ENCODE measurements at places on chromosomes 4 and X. TPM values are rescaled to one million over a fixed set of nuclear protein-coding genes. Genes with fewer than 3 reads are reported as not detected.

Gene VMA21
- 43.0 TPM for total RNA-seq

- H3K27me3 ChIP-seq, result no peaks in the 10 kb centered on the region
- H3K4me1 ChIP-seq, result peaks cover 22% of the 10 kb centered on the region
- H3K36me3 ChIP-seq, result no peaks in the 10 kb centered on the region
- no peak for DNase-seq
- no peak overlapping the region for H3K4me3 ChIP-seq
These were observed 8.3 kb downstream of the GPR82 start for GRCh38 chrX:41732260-41732659.

Gene GABRA4
- total RNA-seq, result not detected

GRCh38 chr4:37836838-37837440 is 10.5 kb downstream of the PGM2 start:
- peaks cover 54% of the 10 kb centered on the region for H3K36me3 ChIP-seq
- no peaks in the 10 kb centered on the region for H3K27me3 ChIP-seq
- H3K27ac ChIP-seq, result peak overlapping the region; percentile 17
- no peak overlapping the region for H3K4me3 ChIP-seq
- H3K4me1 ChIP-seq, result peaks cover 33% of the 10 kb centered on the region
- DNase-seq, result no peak

- H3K27me3 ChIP-seq, result peaks cover 2% of the 10 kb centered on the region
- no peak for DNase-seq
- no peak overlapping the region for H3K27ac ChIP-seq
- no peaks in the 10 kb centered on the region for H3K36me3 ChIP-seq
- no peaks in the 10 kb centered on the region for H3K4me1 ChIP-seq
- no peak overlapping the region for H3K4me3 ChIP-seq
These were observed 13.6 kb upstream of the FREM3 start for GRCh38 chr4:143713955-143714625.

DNA sequence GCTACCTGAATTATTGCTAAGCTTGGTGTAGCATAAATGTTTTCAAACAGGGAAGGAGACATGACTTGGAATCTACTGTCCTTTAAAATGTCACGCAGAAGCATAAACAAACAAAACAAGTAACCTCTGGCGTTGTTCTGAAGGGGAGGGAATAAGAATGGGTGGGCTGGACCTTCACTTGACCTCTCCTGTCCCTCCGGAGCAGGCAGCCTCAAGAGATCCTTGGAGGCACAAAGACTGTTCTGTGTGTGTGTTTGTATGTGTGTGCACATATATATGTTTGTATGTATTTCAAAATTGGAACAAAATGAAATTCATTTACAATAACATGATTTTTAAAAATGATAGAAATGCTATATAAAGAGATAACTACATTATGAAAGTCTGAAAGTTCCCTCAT is 91.3 kb upstream of the DCLK2 start:
- H3K36me3 ChIP-seq, result no peaks in the 10 kb centered on the region
- H3K27ac ChIP-seq, result no peak overlapping the region
- no peak for DNase-seq
- H3K4me3 ChIP-seq, result no peak overlapping the region

GRCh38 chr4:123338715-123339114 is 57.9 kb upstream of the SPRY1 start:
- H3K36me3 ChIP-seq, result no peaks in the 10 kb centered on the region
- no peak overlapping the region for H3K4me3 ChIP-seq
- no peak for DNase-seq
- H3K27ac ChIP-seq, result no peak overlapping the region
- H3K27me3 ChIP-seq, result peaks cover 11% of the 10 kb centered on the region

GRCh38 chrX:153454901-153455550 is 9.2 kb upstream of the TREX2 start:
- no peaks in the 10 kb centered on the region for H3K4me1 ChIP-seq
- H3K27me3 ChIP-seq, result no peaks in the 10 kb centered on the region
- peaks cover 16% of the 10 kb centered on the region for H3K36me3 ChIP-seq
- DNase-seq, result no peak
- no peak overlapping the region for H3K27ac ChIP-seq

Gene CSAG1
- not detected for total RNA-seq

DNA sequence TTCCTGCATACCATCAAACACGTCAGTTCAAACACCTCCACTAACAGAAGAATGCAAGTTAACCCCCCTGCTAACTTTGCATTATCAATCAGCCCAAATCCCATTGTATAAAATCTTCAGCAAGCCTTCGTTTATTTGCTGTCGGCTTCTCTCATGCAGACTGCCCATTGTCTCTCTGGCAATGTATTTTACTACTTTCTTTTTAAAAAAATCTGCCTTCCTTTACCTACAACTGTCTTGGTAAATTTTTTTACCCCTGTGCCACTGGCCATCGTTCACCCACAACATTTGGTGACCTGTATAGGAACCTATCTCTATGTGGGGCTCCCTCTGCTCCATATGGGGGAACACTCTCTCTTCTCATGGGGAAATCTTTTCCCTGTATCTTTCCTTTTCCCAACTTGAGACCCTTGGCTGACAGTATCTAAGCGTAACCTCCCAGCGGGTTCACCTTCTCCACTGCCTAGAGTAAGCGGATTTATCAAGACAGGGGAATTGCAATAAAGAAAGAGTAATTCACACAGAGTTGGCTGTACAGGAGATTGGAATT is 244.6 kb downstream of the CPXCR1 start:
- no peak overlapping the region for H3K27ac ChIP-seq
- no peaks in the 10 kb centered on the region for H3K36me3 ChIP-seq
- H3K4me3 ChIP-seq, result no peak overlapping the region
- no peak for DNase-seq
- H3K4me1 ChIP-seq, result no peaks in the 10 kb centered on the region
- H3K27me3 ChIP-seq, result no peaks in the 10 kb centered on the region

DNA sequence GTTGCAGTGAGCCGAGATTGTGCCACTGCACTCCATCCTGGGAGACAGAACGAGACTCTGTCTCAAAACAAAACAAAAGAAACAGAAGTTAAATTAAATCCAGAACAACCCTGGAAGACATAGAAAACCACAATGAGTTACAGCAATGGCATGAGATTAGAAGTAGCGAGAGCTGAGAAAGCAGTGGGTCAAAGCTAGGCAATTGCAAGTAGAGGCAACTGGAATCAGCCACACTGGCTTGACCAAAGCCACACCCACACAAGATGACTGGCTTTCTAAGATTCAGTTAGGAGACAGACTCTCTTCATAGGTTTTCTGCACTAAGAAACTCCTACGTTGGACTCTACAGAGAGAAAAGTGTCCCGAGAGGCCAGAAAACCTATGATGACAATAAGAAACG is 443.0 kb downstream of the GPM6A start:
- no peak overlapping the region for H3K27ac ChIP-seq
- no peak for DNase-seq
- H3K36me3 ChIP-seq, result no peaks in the 10 kb centered on the region
- H3K4me3 ChIP-seq, result no peak overlapping the region

Gene RBPJ
- total RNA-seq, result 180 TPM

Gene LRRC66
- total RNA-seq, result 0.16 TPM

DNA sequence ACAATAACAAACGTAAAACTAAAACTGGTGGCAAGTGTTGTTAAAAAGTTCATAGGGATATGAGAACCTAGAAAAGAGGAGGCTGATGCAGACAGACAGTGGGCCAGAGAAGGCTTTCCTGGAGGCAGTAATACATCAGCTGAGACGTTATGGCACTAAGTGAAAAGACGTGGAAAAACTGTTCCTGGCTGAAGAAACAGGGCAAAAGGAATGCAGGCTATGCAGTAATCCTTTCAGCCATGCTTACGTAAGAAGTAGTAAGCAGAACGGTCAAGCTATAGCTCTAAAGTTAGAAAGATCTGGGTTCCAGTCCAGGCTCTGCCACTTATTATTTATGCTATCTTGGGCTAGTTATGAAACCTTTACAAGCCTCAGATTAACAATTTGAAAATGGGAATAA is 6.4 kb downstream of the LAMTOR3 start:
- peaks cover 24% of the 10 kb centered on the region for H3K4me1 ChIP-seq
- H3K27me3 ChIP-seq, result no peaks in the 10 kb centered on the region
- H3K27ac ChIP-seq, result no peak overlapping the region
- no peak for DNase-seq
- no peak overlapping the region for H3K4me3 ChIP-seq

- no peaks in the 10 kb centered on the region for H3K27me3 ChIP-seq
- H3K36me3 ChIP-seq, result no peaks in the 10 kb centered on the region
- no peak for DNase-seq
- H3K4me3 ChIP-seq, result no peak overlapping the region
These were observed 16.0 kb upstream of the MID1 start for GRCh38 chrX:10636337-10636736.

DNA sequence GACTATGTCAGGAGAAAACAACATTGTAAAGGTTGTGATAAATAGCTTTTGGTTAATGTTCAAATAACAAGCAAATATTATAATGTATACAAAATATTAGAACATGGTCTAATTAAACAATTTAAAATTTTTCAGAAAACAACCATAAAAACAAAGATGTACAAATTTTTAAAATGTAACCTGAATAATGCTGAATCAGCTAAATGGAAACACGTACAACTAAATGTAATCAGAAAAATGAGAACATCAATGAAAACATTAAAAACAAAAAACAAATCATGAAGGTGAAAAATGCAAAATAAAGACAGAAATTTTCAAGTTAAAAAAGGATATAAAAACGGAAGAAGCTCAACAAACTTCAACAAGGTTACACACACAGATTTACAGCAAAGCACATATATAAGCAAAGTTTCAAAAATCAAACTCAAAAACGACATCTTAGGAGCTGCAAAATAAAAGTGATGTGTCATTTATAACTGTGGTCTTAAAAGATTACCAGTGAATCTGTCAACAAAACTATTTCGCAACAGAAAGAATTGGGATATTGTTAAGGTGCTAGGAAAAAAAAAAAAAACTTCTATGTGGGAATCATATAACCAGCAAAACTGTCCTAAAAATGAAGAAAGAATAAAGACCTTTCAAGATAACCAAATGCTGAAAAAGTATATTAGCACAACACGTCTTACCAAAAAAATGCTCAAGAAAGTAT is 31.8 kb downstream of the ZNF732 start:
- no peaks in the 10 kb centered on the region for H3K27me3 ChIP-seq
- no peak overlapping the region for H3K27ac ChIP-seq
- no peak for DNase-seq

Gene BMP3
- total RNA-seq, result not detected

- H3K27ac ChIP-seq, result peak overlapping the region; percentile 78
- peaks cover 46% of the 10 kb centered on the region for H3K4me1 ChIP-seq
- H3K36me3 ChIP-seq, result no peaks in the 10 kb centered on the region
- DNase-seq, result peak; percentile 56
- H3K4me3 ChIP-seq, result peak overlapping the region; percentile 75
- peaks cover 4% of the 10 kb centered on the region for H3K27me3 ChIP-seq
These were observed 768 bp downstream of the MID2 start for GRCh38 chrX:107826238-107827029.

Gene CXorf51B
- total RNA-seq, result not detected

DNA sequence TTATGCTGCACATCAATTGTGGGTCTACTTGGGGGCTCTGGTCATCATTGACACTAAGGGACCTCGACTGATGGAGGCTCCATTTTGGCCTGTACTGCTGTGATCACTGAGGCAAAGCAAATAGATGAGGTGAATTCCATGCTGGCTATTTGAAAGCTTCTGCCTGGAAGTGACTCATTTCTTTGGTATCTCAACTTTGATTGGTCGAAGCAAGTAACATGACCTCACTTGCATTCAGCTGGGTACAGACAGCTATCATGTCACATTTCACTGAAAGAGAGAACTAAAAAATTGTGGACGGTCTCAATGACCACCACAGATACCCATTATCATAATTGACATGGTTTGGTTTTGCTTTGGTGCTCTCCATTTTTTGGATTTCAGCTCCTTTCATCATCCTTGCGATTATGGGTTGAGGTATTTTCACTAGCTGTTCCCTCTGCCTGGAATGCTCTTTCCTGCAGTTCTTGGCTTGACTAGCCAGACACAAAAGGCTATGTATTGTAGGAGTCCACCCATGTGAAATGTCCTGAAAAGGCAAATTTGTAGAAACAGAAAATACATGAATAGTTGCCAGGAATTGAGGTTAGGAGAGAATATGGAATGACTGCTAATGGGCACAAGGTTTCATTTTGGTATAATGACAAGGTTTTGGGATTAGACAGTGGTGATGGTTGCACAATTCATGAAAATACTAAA is 369.2 kb upstream of the LCORL start:
- H3K36me3 ChIP-seq, result no peaks in the 10 kb centered on the region
- peaks cover 8% of the 10 kb centered on the region for H3K27me3 ChIP-seq
- H3K4me1 ChIP-seq, result no peaks in the 10 kb centered on the region
- H3K4me3 ChIP-seq, result no peak overlapping the region

- no peaks in the 10 kb centered on the region for H3K36me3 ChIP-seq
- no peak overlapping the region for H3K27ac ChIP-seq
- H3K27me3 ChIP-seq, result peaks cover 2% of the 10 kb centered on the region
- H3K4me1 ChIP-seq, result no peaks in the 10 kb centered on the region
- no peak for DNase-seq
These were observed 74.1 kb downstream of the BANK1 start for GRCh38 chr4:101864660-101865059.

GRCh38 chr4:112664611-112665010 is 27.7 kb downstream of the LARP7 start:
- no peaks in the 10 kb centered on the region for H3K27me3 ChIP-seq
- no peak for DNase-seq
- H3K27ac ChIP-seq, result no peak overlapping the region

Gene FGFR3
- 0.11 TPM for total RNA-seq

Gene TCEAL2
- total RNA-seq, result not detected

- no peak overlapping the region for H3K4me3 ChIP-seq
- DNase-seq, result no peak
- H3K27ac ChIP-seq, result no peak overlapping the region
- H3K4me1 ChIP-seq, result peaks cover 6% of the 10 kb centered on the region
- no peaks in the 10 kb centered on the region for H3K27me3 ChIP-seq
- no peaks in the 10 kb centered on the region for H3K36me3 ChIP-seq
These were observed 106.4 kb upstream of the FTHL17 start for GRCh38 chrX:31178064-31178768.

GRCh38 chr4:109169170-109169569 is 133.3 kb downstream of the COL25A1 start:
- no peaks in the 10 kb centered on the region for H3K36me3 ChIP-seq
- no peak overlapping the region for H3K4me3 ChIP-seq
- H3K4me1 ChIP-seq, result no peaks in the 10 kb centered on the region
- no peak overlapping the region for H3K27ac ChIP-seq
- no peak for DNase-seq

- no peaks in the 10 kb centered on the region for H3K36me3 ChIP-seq
- no peak overlapping the region for H3K4me3 ChIP-seq
- H3K27ac ChIP-seq, result no peak overlapping the region
- H3K27me3 ChIP-seq, result peaks cover 37% of the 10 kb centered on the region
- no peak for DNase-seq
These were observed 1.9 kb upstream of the STOX2 start for GRCh38 chr4:183903021-183903760.

GRCh38 chr4:16018061-16018676 is 55.2 kb upstream of the FGFBP2 start:
- H3K36me3 ChIP-seq, result no peaks in the 10 kb centered on the region
- H3K27me3 ChIP-seq, result peaks cover 3% of the 10 kb centered on the region
- no peak for DNase-seq
- H3K27ac ChIP-seq, result no peak overlapping the region
- H3K4me3 ChIP-seq, result no peak overlapping the region
- no peaks in the 10 kb centered on the region for H3K4me1 ChIP-seq

- H3K4me3 ChIP-seq, result no peak overlapping the region
- H3K36me3 ChIP-seq, result no peaks in the 10 kb centered on the region
- no peaks in the 10 kb centered on the region for H3K27me3 ChIP-seq
- H3K27ac ChIP-seq, result no peak overlapping the region
- no peaks in the 10 kb centered on the region for H3K4me1 ChIP-seq
- DNase-seq, result no peak
These were observed 58.0 kb downstream of the AR start for GRCh38 chrX:67601771-67602170.

- no peaks in the 10 kb centered on the region for H3K27me3 ChIP-seq
- H3K4me1 ChIP-seq, result peaks cover 6% of the 10 kb centered on the region
- DNase-seq, result peak; percentile 6
- H3K27ac ChIP-seq, result no peak overlapping the region
- no peaks in the 10 kb centered on the region for H3K36me3 ChIP-seq
These were observed 194.3 kb upstream of the POF1B start for GRCh38 chrX:85573801-85574200.

Data from activated CD4-positive, alpha-beta T cell treated with anti-CD3 and anti-CD28 coated beads for 36 hours (primary cell).